ENCODE measurements at places on chromosomes 12 and 14. TPM values are rescaled to one million over a fixed set of nuclear protein-coding genes. Genes with fewer than 3 reads are reported as not detected.

Gene AREL1
- total RNA-seq = 28.1 TPM

Gene TSHR
- not detected for total RNA-seq

Gene KIF5A
- total RNA-seq = 0.12 TPM

Gene ERC1
- total RNA-seq = 43.0 TPM

Gene LPAR5
- total RNA-seq = 8.6 TPM

Gene IL23A
- total RNA-seq = not detected

Gene OLR1
- total RNA-seq = 0.64 TPM

Gene B4GALNT1
- 5.1 TPM for total RNA-seq

Gene ESR2
- total RNA-seq = 0.47 TPM

Gene B3GNT4
- not detected for total RNA-seq

Gene DNAI7
- 0.89 TPM for total RNA-seq

Gene SYNE3
- total RNA-seq = 12.2 TPM

Gene OR4K1
- total RNA-seq = not detected

Gene SLC38A4
- 2.1 TPM for total RNA-seq

Gene PAX9
- total RNA-seq = not detected

Gene KRT77
- total RNA-seq = not detected

Gene GPR84
- not detected for total RNA-seq

Gene WNT1
- total RNA-seq = not detected

Gene SBNO1
- total RNA-seq = 29.4 TPM

Gene IQSEC3
- total RNA-seq = 1.3 TPM

Gene C3AR1
- total RNA-seq = 6.9 TPM

Gene LTBP2
- total RNA-seq = 16.0 TPM

Gene C12orf54
- total RNA-seq = not detected
